ENCODE measurements at places on chromosomes 2 and 18. TPM values are rescaled to one million over a fixed set of nuclear protein-coding genes. Genes with fewer than 3 reads are reported as not detected.

- no peak for DNase-seq
These were observed 46.3 kb downstream of the ATL2 start for GRCh38 chr2:38330754-38331153.

DNA sequence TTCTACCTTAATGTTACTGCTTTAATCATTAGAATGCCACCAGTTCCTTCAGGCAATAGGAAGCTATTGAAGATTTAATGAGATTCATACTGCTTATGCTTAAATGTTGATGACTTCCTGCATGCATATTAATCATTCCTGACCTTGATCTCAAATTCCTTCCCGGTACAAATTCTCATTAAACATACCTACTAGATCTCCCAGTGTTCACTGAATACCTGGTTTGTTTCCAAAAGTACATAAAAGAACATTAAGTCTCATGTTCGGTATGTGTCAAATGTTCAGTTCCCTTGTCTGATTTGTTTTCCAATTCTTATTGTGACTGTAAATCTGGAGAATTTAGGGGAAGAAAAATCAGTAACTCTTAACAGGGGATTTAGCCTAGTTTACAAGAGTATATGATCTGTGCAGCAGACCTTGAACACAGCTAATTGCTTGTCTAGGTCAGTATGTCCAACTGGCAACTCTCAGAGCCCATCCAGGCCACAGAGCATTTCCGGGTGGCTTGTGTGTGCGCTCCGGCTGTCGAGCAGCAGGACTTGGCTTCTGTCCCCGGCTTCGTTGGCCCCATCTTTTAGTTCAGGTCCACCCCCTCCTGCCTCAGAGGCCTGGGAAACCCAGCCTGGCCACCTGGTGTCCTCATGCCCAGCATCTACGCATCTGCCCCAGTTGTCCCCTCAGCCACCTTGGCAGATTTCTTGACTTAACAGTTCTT lies 13.1 kb downstream of the METAP1D start:
- DNase-seq: no peak

DNA sequence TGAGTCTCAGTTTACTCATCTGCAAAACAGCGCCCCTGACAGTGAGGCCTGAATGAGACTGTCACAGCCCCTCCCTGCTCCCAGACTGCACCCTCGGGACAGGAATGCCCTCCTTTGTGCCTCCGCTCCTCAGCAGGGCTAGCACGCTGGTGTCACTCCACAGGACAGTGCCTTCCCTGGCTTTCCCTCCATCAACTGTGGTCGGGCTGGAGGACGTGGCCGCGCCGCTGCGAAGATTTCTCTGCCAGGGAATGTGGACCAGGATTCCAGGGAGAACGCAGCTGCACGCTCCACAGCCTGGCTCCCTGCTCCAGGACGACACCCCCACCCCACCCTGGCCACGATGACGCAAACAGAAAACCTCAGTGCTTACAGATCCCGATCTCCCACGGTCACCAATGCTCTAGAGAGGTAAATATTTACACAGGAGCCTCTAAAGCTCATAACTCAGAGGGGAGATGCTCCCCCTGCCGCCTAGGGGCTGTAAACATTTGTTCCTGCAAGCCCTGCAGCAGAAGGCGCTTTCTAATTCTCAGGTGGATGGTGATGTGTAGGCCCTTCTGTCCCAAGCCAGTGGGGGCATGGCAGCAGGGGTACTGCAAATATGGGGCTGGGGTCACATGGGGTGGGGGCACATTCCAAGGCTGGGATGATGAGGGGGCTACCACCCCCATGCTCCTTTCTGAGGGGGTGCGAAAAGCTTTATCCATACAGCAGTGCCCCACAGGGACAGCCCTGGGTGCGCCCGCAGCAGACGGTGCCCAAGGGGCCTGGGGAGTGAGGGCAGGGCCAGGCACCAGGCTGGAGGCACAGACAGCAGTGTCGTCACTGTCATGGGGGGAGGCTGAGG lies 12.4 kb downstream of the HS6ST1 start:
- no peak for DNase-seq

The IRS1 gene
- 11.9 TPM for total RNA-seq

DNA sequence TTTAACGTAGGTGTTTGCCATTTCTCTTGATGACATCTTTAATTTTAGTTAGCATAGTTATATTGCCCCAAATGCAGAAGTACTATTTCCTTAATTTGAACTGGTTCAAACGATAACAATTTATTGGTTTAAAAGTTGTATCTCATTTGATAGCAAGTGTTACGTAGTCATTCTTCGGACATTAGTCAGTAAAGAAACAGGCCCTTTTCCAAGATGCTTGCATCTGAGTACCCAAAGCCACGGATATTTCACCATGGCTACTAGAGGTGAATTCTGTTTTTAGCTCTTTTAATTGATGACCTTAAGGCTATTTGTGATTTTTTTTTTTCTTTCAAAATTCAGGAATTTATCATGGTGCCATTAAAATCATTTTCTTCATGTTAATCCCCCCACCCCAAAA lies 32.1 kb downstream of the GLS start:
- DNase-seq: no peak

DNA sequence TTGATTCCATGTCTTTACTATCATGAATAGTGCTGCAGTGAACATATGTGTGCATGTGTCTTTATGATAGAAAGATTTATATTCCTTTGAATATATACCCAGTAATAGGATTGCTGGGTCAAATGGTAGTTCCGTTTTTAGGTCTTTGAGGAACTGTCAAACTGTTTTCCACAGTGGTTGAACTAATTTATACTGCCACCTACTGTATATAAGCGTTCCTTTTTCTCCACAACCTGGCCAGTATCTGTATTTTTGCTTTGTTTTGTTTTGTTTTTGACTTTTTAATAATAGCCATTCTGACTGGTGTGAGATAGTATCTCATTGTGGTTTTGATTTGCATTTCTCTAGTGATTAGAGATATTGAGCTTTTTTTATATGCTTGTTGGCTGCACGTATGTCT lies 641.6 kb downstream of the SUCLG1 start:
- no peak for DNase-seq

The ARL6IP6 gene
- 18.7 TPM for total RNA-seq

DNA sequence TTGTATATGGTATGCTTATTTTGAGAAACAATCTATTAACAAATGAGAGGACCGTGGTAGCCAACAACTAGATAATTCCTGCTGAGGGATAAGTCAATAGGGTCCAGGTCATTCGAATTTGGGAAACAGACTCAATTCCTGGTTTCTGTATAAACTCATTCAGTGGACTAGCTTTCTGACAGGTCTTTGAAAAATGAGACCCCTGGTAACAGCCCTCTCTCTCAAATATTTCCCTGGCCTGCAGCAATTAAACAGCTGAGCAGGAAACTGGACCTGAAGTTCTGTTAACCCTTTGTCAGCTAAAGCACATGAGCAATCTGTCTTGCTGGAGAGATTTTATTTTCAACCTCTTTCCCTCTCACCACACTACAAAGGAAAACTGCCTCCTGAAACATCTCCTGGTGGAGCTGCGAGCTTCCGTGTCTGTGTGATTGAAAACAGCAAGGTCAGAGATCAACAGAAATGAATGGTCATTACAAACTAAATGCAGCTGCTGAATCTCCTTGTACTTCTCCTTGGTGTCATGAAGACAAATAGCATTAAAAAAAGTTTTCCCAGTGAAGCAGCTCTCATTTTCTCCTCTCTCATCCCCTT lies 70.3 kb upstream of the CCDC85A start:
- DNase-seq: no peak

DNA sequence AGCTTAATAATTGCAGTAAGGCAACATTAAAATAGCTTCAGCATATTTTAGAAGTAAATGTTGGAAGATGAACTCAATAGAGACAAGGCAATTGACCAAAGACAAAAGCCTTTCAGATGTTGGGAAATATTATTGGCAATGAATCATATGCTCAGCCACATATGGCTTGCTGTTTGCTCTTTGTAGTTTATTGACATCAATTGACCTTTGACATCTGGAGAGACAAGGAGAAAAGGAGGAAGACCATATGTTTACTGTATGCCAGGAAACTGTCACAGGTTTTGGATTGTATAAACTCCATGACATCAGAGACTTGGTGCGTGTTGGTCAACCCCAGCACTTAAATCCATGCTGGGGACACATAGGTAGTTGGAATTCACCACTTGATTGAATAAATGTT lies 60.6 kb upstream of the SLC16A14 start:
- no peak for DNase-seq

DNA sequence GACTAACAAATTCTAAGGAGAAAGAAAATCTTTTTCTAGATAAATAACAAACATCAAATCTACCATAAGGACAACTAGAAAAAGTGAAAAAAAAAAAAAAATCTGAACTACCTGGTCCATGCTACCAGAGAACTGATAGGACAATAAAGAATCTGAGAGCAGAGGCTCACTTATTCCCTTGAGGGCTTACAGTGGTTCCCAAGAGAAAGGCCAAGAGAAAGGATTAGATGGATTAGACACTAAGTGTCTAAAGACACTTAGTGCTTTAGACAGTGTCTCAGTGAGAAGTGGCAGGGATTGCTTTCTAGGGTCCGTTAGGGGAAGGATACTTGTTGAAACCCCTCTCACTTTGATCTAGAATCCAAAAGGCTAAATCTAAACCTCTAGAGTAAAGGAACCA lies 78.2 kb downstream of the COA5 start:
- no peak for DNase-seq

GRCh38 chr18:29083545-29083944 lies 906.6 kb upstream of the CDH2 start:
- DNase-seq: no peak

DNA sequence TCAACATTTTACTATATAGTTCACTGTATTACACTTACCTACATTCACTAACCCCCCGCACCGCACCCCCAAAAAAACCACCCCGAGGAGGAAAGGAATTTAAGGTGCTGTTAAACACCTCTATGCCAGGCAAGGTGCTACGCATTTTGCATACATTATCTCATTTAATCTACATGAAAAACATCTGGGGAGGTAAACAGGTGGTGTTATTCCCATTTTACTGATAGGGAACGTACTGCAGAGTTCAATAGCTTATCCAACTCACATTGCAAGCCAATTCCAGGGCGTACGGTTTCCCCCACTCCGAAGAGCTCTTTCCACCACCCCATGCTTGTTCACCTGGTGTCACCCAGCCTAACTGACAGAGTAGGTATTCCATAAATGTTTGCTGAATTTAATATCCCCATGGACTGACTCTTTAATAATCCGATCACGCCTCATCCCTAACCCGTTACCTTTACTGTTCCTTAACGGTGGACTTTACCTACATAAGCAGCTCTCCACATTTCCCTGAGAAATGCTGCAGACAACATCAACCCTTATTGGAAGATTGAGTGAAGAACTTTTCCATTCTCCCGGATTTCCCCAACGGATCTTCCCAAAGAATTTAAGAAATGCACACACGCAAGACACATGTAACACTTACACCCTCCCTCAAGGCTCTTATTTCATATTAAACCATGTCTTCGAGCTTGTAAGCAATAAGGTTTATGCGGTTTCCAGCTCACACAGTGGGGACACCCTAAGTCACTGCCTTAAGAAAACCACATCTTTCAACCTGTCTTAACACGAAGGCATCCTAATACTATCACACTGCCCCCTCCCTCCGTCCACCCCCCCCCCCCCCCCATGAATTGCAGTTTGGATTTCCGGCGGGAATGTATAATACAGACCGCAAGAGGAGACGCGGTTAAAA lies 1.2 kb downstream of the RAPH1 start:
- peak; percentile 18 for DNase-seq

The ACMSD gene
- not detected for total RNA-seq

The SGPP2 gene
- 6.0 TPM for total RNA-seq

GRCh38 chr2:119260646-119261492 lies 37.2 kb downstream of the STEAP3 start:
- no peak for DNase-seq

The SERPINB13 gene
- total RNA-seq: not detected

DNA sequence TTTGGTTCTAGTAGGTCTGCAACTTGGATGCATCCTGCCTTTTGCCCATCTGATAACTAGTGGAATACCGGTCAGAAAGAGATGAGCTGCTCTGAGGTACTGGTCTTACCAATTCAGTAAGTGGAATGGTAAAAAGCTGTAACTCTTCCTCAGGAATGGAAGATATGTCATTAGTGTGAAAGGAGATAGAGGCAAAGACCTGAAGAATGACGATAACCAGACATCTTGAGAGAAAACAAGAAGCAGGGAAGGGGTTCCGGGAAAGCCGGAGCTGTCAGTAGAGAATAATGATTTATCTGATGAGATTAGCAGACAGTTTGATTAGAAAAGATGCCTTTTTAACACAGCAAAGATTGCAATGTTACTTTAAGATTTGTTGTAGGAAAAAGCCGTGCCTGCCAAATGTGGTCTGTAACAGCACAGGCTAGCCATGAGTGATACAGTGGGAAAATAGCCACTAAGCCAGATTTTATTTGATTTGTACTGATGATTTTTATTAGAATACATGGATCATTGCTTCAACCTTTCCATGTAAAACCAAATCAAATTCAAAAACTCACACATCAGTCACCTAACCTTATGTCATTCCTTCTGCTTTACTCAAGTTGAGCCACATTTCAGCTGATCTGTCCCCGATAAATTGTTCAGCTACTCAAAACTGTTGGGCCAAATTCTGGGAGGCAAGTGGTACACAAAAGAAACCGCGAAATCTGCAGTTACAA lies 110.0 kb downstream of the TCF4 start:
- no peak for DNase-seq

- no peak for DNase-seq
These were observed 76.5 kb upstream of the HAAO start for GRCh38 chr2:42868874-42869273.

The NPHP1 gene
- total RNA-seq: 2.4 TPM

DNA sequence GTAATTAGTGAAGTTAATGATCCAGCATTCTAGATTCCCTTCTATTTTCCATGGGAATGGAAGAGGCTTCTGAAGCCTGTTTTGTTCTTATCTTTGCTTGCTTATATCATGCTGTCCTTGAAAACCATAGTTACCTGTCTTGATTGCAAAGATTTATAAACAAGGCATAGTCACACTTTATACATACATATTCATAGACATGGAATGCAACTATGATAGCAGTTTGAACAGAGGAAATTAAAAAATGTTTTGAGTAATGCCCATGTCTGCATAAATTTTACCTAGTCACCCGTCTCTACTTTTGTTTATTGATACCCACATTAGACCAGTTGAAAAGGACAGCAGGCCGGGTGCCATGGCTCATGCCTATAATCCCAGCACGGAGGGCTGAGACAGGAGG lies 289.0 kb downstream of the PTPRM start:
- DNase-seq: no peak

The AMER3 gene
- total RNA-seq: not detected

The SRSF7 gene
- 280 TPM for total RNA-seq

The STAT4 gene
- 62.1 TPM for total RNA-seq

DNA sequence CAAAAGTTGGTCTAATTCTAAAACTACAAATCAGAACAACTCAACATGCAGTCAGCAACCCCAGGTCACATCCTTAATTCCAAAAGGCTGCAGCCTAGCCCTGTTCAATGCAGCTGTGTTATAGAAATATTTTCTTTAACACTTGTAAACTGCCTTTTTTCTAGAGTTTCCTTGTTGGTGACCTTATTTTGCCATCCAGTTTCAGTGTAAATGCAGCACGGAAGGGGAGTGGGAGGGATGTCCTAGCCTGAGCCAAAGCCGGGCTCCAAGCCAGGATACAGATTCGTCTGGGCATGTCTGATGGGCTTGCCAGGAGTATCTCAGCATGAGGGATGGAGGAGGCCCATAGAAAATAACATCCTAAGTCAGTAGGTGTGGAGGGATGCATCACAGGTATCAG lies 17.7 kb upstream of the SP3 start:
- DNase-seq: no peak
